ENCODE measurements at places on chromosomes 1 and 21.

- peak; percentile 35 for DNase-seq
These were observed 54.9 kb downstream of the ACBD3 start for GRCh38 chr1:226131639-226132038.

DNA sequence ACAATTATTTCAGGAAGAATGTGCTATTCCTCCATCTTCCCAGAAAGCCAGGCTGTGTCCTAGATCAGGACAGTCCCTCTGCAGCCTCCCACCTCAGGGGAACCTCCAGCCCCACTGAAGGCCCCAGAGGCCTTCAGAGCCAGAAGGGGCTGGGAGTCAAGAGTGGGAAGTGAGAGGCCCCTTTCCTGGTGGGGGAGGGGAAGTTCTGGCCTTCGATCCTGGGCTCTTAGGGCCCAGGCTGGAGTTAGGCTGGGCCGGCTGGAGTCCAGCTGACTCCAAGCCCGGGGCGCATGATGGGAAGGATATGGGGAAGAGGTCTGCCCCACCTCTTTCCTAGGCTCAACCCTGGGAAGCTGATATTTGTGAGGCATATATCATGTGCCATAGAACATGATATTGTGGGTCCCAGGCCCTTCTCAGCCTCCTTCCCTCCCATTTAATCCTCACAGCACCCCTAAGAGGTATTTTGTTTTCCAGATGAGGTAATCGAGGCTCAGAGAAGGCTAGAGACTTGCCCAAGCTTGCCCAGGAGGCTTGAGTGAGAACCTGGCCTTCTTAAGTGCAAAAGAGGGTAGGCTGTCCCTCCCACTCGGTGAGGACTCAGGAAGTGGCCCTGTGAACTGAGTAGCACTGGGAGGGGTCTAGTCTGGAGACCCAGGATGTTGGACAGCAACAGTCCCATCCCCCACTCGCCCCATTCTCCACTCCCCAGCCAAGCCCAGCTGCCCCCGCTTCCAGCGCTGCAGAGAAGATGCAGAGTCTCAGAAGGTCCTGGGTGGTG is 18.6 kb upstream of the HSPG2 start:
- peak; percentile 65 for DNase-seq

DNA sequence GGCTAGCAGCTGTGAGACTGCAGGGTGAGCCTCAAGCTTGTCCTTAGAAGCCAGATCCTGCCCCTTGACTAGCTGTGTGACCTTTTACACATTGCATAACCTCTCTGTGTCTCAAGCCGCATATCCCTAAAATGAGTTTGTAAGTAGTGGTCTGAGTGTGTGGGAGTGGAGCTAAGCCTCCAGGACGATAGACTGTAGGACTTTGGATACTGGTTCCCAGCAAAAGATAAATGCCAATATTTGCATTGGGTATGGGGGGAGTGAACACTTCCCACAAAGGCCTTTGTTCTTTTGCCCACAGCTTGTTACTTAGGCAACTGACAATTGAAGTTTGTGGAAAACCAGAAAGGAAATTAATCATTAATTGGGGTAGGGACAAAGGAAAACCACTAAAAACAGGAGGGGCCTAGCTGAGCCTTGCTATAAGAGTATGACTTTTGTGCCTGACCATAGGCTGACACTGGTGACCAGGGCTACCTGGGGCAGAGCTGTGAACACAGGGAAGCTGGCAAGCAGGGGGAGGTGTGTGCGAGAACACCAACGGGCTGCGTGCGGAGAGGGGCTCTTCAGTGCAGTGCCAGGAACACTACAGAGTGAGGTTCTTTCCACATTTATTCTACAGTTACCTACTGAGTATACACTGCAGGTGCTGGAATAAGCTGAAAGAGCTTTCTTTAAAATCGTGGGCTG is 102.4 kb upstream of the ETV3 start:
- peak; percentile 13 for DNase-seq

- DNase-seq: peak; percentile 72
These were observed 55.0 kb upstream of the SERBP1 start for GRCh38 chr1:67485046-67485811.

DNA sequence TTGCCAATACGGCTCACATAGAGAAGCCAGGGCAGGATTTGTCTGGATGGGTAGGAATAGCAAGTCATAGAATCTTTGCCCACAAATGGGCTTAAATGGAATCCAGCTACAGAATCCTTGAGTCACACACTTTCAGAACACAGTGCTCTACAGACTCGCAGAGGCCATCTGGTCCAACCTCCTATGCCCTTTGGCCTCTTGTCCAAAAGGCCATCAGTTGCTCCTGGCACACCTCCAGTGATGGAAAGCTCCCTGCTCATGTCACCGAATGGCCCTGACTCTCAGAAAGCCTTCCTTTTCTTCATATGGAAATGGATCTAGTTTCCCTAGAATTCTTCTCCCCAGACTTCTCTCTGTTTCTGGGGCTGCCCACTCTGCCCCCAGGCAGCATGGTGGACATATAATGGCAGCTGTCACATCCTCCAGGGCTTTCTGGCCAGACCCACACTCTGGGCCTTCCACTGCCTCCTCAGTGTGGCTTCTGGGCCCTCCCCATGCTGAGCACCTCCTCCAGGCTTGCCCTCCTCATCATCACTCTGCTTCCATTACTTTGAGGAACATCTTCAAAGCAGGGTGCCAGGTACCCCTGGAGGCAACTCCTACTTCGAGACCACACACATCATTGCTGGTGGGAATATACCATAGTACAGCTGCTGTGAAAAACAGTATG is 33.6 kb upstream of the TRABD2B start:
- no peak for DNase-seq

- DNase-seq: no peak
These were observed 440.1 kb downstream of the NUF2 start for GRCh38 chr1:163761898-163762297.

- DNase-seq: no peak
These were observed 1.0 kb upstream of the PPIE start for GRCh38 chr1:39737546-39738169.

- no peak for DNase-seq
These were observed 6.0 kb upstream of the SLC27A3 start for GRCh38 chr1:153769221-153769620.

- DNase-seq: no peak
These were observed 10.0 kb downstream of the RPTN start for GRCh38 chr1:152148981-152149380.

DNA sequence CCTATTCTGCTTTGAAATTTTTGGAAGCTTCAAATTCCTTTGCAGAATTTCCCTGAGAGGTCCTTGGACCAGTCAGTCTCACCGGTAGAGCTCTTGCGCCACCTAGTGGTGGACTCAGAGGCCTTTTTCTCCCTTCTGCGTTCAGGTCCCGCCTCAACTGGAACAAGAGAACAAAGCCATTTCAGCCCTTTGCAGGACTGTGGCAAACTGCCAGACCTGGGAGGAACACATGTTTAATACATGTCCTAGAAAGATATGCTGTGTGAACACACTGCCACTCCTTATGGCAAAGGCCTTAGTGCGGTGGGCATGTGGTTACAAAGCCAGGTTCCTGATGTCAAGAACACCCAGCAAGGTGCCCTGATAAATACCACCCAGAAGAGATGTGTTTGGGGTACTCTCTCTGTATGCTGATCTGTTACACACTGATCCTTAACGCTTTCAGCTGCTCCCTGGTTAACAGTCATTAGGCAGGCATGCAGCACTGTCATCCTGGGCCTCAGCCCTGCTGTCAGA is 82.2 kb upstream of the SSX2IP start:
- DNase-seq: peak; percentile 91

DNA sequence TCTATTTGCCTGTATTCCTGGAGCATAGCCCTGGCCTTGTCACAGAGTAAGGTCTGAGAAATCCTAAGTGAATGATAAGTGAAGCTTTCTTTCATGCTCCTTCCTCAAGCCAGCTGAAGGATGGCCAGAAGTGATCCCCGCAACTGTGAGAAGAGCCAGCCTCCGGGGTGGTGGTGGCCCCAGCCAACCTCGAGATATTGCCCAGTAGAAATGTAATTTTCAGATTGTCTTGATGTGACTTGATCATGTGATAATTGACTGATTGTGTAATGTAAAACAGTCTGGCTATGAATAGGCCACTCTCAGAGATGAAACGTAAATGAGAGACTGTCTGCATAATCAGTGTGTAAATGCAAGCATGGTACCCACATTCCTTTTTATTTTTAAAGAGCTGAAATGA is 242.4 kb upstream of the CAMK1G start:
- no peak for DNase-seq

DNA sequence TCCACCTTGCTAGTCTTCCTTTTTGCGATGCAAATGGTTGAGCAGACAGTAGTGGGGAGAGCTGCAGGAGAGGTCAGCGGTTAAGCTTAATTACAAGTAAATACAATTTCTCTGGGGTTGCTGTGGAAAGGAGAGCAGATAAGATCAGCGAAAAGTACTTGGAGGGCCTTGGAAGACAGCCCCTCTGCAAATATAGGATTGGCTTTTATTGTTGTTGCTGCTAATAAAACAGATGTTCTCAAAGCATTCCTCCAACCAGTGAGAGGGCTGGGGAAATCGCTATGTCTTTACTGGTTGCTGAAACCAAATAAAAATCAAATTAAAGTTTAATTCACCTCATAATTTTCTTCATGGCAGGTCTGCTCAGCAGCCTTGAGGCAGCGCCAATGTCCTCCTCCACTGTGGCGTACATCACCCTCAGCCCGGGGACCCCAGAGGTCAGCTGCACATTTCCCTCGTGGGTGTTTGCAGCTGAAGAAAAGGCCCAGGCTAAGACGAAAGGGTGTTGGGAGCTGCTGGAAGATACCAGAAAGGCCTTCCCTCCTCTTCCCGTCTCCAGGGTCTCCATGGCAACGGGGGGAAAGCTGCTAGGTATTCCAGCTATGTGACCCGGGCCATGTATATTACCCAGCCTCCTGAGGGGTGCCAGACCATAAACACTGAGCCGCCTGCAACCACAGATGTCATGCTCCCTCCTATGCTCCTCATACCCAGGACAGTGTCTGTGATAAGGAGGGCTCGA is 54.6 kb upstream of the POU2F1 start:
- no peak for DNase-seq

GRCh38 chr1:11881749-11882441 is 23.1 kb upstream of the NPPB start:
- peak; percentile 37 for DNase-seq

DNA sequence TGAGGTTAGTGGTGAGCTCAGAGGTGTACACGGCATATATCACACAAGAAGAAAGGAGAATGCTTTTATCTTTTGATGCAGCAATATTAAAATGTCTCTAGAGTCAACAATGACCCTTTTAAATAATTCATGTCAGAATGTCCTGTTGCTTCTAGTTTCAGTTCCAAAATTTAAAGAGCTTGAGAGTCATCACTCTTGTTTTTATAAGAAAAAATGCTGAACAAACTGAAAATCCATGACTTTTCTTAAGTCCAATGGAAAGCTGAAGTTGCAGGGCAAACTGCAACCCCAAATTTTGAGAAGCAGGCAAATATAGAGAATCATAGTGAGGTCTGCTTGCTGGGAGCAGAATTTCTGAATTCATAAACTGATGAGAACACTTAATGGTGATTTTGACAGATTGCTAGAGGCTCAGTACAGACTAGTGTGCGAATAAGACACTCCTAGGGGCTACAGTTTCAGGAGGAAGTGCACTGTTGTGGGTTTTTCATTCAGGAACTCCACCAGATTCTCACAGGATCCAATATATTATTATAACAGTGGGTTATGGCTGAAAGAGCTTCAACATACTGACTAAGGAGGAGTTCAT is 135.1 kb downstream of the CLIC6 start:
- DNase-seq: no peak
